Natural killer cell treated with Interleukin-12 subunit alpha and Interleukin-12 subunit beta and Interleukin-15 and Interleukin-18, amount 100 ng/mL, for 72 hours (primary cell): ENCODE measurements at places on chromosomes 13 and 19.

DNA sequence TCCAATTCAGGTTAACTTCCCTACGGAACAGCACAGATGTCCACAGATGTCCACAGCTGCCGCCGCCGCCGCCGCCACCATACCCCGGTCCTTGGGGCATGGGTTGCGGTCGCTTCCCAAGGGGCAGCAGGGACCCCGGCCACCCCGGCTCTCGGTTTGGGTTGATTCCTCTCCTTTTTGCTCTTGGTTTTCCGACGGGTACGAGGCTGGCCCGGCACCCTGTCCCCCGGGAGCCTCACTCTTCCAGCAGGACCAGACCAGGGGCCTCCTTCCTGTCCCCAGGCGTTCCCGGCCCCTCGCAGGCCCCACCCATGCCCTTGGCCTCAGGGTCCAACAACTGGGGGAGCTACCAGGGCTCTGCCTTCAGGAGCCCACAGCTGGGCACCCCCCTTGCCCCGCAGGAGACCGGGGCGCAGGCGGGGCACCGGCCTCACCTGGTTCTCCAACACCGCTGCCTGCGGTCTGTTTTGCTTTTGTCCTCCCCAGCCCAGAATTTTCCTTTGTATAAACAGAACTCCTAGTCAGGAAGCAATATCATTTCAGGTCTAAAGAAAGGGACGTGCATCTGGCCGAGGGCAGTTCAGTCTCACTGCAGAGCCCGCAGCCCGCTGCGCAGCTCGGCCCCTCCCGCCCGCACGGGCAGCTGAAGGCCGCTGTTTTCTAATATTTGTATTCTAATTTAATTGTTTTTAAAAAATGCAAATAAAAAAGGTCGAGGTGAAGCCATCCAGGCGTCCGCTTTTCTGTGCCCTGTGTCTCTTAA is 27.9 kb downstream of the ZBTB7A start:
- DNase-seq, result no peak

- DNase-seq, result no peak
Measured at GRCh38 chr13:98267080-98267912, 90.2 kb upstream of the RNF113B start.

- no peak for DNase-seq
Measured at GRCh38 chr13:58495668-58496067, 864.1 kb downstream of the PCDH17 start.

- DNase-seq, result no peak
Measured at GRCh38 chr19:1533510-1534150, 9.8 kb downstream of the PLK5 start.

DNA sequence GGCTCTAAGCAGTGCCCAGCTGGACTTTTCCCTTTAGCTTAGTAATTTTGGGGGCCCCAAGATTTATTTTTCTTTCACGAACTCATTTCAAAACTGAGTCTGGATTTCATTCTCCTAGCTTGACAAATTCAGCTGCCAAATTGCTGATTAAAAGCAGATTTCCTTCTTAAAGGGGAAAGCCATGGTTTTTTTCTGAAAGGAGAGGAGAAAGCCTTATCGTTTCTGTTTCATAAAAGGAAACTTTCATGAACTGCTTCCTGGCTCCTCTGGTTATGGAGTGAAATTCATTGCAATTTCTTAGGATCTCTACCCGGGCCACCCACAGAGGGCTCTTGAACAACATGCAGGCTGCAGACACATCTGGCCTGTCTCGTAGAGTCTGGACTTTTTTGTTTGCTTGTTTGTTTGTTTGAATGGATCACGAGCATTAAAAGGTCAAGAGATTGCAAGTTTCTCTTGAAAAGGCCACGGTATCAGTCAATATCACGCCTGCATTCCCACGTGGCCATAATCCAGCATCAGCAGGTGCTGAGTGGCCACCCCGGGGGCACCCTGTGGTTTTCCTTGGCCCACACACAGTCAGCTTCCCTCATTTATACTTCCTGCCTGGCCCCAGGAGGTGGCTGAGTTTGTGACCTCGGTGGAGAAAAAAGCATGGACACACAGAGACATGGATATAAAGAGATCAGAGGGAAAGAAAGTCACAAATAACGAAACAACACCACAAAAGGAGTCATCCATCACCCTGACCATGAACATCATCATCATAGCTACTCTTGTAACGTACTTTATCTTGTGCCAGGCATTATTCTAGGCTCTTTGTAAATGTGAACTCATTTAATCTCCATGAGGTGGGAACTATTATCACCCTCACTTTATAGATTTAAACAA is 10.5 kb upstream of the KLK4 start:
- no peak for DNase-seq

- no peak for DNase-seq
Measured at GRCh38 chr19:46147166-46147740, 785 bp upstream of the IGFL2 start.
